ENCODE measurements at places on chromosomes 1 and 21. TPM values are rescaled to one million over a fixed set of nuclear protein-coding genes. Genes with fewer than 3 reads are reported as not detected.

Gene TIE1
- total RNA-seq = 41.0 TPM

Gene HJV
- total RNA-seq = not detected

DNA sequence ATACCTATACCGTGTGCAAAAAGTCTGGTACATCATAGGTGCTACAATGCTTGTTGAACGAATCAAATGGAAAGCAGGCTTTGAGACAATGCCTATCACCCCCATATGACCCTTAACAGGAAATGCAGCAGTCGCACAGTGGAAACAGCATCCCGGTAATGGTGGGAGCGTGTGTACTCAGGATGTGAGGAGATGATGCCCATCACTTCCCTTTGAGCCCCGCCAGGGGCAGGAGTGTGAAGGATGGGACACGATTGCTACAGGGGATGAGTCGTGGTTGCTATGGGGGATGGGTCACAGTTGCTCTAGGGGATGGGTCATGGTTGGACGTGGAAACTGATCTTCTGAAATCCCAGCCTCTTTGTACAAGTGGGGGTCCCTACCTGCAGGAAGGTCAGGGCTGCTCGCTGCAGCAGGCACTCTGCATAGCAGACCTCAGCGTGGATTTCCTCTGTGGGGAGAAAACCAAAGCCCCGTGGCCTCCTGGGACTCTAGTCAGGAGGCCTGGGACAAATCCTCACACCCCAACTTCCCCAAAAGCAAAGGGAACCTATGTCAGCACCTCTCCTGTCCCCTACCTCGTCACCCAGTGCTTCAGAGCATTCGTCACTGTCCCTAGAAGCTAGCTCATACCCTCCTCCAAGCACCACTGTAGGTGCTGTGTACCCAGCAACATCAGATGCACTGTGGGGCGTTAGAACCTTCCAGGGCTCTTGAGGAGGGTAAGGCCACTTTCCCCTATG lies 19.3 kb downstream of the TTC39A start:
- H3K36me3 ChIP-seq = no peaks in the 10 kb centered on the region
- H3K27me3 ChIP-seq = no peaks in the 10 kb centered on the region
- H3K4me3 ChIP-seq = no peak overlapping the region
- no peak overlapping the region for H3K27ac ChIP-seq
- no peaks in the 10 kb centered on the region for H3K4me1 ChIP-seq

DNA sequence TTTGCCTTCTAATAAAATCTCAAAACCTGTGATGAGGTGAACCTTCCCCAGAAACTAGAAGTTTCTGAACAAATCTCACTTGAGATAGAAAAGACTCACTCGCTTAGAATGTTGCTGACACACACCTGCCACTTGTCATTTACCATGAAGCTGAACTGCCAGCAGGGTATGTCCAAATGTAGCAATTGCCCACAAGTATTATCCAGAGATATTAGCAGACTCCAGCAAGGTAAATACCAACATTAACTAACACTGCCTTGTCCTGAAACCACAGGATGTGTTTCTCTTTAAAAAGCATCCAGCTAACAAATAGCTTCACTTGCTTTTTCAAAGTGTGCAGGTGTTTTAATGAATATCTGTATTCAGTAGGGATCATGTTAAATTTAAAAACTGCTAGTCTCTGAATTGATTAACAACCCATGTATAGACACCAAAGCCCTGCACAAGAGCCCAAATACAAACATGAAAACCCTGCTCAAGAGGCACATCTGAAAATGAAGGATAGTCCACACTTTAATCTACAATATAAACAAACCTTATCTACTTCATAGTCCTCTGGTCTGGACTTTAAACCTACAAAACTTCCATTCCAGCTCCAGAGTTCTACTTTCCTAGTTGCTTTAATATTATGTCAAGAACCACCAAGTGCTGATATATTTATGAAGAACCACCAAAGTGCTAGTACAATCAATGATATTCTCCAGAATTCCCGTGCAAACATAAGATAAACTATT lies 19.3 kb downstream of the KRTAP8-1 start:
- no peaks in the 10 kb centered on the region for H3K27me3 ChIP-seq
- H3K4me3 ChIP-seq = no peak overlapping the region
- H3K36me3 ChIP-seq = no peaks in the 10 kb centered on the region
- no peaks in the 10 kb centered on the region for H3K4me1 ChIP-seq

- no peak overlapping the region for H3K27ac ChIP-seq
- H3K36me3 ChIP-seq = no peaks in the 10 kb centered on the region
- no peak for DNase-seq
- no peak overlapping the region for H3K4me3 ChIP-seq
- H3K27me3 ChIP-seq = no peaks in the 10 kb centered on the region
Observed at GRCh38 chr1:87135329-87135712, 193.4 kb upstream of the LMO4 start.

DNA sequence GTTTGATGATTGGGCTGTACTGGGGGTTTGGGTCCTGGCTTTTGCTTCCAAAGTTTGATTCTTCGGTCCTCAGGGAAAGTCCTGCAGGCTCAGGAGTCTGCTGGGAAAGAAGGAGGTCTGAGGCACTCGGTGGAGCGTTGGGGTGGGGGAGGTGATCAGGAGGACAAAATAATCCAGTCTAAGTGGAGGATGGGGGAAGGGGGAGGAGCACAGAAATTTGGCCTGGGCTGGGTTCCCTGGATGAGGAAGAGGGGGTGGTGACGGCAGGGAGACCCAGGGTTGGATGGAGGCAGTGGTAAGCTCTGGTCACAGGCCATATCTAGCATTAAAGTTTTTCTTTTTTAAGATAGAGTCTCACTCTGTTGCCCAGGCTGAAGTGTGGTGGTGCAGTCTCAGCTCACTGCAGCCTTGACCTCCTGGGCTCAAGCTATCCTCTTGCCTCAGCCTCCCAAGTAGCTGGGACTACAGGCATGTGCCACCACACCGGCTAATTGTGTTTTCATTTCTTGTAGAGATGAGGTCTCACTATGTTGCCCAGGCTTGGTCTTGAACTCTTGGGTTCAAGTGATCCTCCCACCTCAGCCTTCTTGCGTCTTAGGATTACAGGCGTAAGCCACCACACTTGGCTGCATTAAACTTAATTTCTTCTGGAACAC lies 6.8 kb downstream of the SH2D2A start:
- no peak overlapping the region for H3K27ac ChIP-seq
- H3K4me3 ChIP-seq = no peak overlapping the region
- no peaks in the 10 kb centered on the region for H3K4me1 ChIP-seq
- no peaks in the 10 kb centered on the region for H3K27me3 ChIP-seq
- no peaks in the 10 kb centered on the region for H3K36me3 ChIP-seq

Gene MMEL1
- 2.4 TPM for total RNA-seq

- no peaks in the 10 kb centered on the region for H3K27me3 ChIP-seq
- DNase-seq = no peak
- no peak overlapping the region for H3K27ac ChIP-seq
- H3K36me3 ChIP-seq = no peaks in the 10 kb centered on the region
- H3K4me1 ChIP-seq = no peaks in the 10 kb centered on the region
Observed at GRCh38 chr1:175891783-175892309, 148.5 kb upstream of the TNR start.

Gene SLC44A3
- total RNA-seq = 3.3 TPM

DNA sequence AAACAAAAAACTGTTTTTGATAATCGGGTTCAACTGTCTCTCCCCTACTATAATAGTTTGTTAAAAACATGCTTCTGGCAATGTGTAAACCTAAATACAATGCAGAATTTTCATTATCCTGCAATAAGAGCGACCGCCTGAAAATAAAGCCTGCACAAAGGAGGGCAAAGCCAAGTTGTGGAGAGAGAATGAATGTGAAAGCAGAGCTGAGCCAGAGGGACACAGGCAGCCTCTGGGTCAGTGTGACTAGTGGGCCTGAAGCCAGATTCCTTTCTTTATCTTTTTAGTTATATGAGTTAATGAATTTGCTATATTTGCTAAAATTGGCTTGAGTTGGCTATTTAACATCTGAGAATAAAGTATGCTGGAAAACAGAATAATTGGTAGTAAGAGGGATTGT lies 615.2 kb downstream of the PLA2G4A start:
- no peak for DNase-seq
- no peaks in the 10 kb centered on the region for H3K4me1 ChIP-seq
- no peaks in the 10 kb centered on the region for H3K27me3 ChIP-seq
- H3K36me3 ChIP-seq = no peaks in the 10 kb centered on the region
